T-helper 17 cell (primary cell): ENCODE measurements at places on chromosomes 12 and 14. TPM values are rescaled to one million over a fixed set of nuclear protein-coding genes. Genes with fewer than 3 reads are reported as not detected.

DNA sequence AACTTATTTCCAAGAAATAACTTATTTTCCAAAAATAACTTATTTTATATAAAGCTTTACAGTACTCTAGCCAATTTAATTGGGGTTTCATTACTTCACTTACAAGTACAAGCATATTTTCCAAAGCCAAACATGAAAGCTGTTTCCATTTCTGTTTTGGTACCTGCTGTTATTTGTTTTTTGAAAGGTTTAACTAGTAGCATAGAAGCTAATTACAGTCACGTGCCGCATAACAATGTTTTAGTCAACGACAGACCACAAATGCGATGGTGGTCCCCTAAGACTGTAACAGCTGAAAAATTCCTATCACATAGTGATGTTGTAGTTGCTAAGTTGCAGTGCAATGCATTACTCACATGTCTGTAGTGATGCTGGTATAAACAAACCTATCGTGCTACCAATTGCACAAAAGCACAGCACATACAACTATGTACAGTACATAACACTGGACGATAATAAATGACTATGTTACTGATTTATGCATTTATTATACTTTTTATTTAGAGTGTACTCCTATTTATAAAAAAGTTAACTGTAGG, 21.7 kb downstream of the PTPN21 start:
- H3K36me3 ChIP-seq = no peaks in the 10 kb centered on the region
- H3K27ac ChIP-seq = no peak overlapping the region
- no peak overlapping the region for H3K4me3 ChIP-seq
- DNase-seq = no peak
- H3K4me1 ChIP-seq = no peaks in the 10 kb centered on the region
- H3K27me3 ChIP-seq = peaks cover 4% of the 10 kb centered on the region

DNA sequence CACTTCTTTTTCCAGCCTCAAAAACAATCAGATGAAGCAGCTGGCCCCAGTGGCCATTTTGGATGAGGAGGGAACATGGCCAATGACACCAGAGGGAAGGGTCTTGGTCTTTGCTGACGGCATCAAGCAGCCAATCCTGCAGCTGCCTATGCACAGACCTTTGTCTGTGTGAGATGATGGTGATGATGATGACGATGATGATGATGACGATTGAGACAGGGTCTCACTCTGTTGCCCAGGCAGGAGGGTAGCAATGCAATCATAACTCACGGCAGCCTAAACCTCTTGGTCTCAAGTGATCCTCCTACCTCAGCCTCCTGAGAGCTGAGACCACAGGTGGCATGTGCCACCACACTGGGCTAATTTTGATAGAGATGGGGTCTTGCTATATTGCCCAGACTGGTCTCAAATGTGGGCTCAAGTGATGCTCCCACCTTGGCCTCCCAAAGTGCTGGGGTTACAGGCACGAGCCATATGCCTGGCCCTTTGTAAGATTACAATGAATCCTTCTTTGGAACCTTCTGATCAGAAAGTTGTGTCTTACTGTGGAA, 26.5 kb upstream of the NCOR2 start:
- no peak for DNase-seq
- peaks cover 14% of the 10 kb centered on the region for H3K27me3 ChIP-seq
- peaks cover 2% of the 10 kb centered on the region for H3K36me3 ChIP-seq
- H3K4me3 ChIP-seq = no peak overlapping the region
- no peak overlapping the region for H3K27ac ChIP-seq
- H3K4me1 ChIP-seq = peaks cover 6% of the 10 kb centered on the region

DNA sequence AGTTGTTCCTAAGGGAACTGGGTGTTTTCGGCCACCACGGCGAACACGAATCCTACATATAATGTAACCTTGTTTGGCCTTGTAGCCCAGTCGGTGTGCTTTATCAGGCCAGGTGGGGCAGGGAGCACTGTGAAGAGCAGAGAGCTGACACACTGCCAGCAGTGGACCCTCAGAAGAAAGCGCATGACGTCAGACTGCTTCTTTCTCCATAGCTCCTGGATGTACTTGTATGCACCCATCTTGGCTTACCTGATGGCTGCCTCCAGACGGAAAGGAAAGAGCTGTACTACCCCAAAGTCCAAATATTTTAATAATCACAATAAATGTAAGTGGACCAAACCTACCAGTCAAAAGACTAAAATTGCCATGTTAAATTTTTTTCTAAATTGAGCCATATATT, 31.3 kb upstream of the GSC start:
- no peaks in the 10 kb centered on the region for H3K36me3 ChIP-seq
- no peaks in the 10 kb centered on the region for H3K4me1 ChIP-seq

B3GNT4 gene
- total RNA-seq = not detected

DNA sequence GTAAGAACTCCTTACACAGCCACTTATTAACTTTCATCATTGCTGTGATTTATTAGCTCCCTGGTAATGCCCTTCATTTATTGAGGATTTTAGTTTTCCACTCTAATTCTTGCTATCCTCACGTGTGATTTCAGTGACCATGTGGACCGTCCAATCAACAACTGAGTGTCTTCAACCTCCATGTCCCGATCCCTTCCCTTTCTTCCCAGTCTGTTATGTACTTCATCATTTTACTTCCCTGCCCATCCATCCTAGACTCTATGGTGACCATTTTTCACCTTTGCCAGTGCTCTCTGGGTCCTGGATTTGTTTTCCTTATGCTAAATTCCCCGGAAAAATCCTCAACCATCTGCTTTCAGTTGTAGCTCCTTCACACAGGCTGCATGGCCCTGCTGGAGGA, 111.0 kb downstream of the MSRB3 start:
- no peaks in the 10 kb centered on the region for H3K4me1 ChIP-seq
- no peaks in the 10 kb centered on the region for H3K36me3 ChIP-seq
- no peaks in the 10 kb centered on the region for H3K27me3 ChIP-seq
- no peak overlapping the region for H3K27ac ChIP-seq
- no peak overlapping the region for H3K4me3 ChIP-seq
- DNase-seq = no peak

RDH16 gene
- total RNA-seq = 0.40 TPM

SLC4A8 gene
- 1.6 TPM for total RNA-seq

GRCh38 chr12:99231031-99231430, 416.5 kb upstream of the GARIN6 start:
- no peaks in the 10 kb centered on the region for H3K27me3 ChIP-seq
- H3K36me3 ChIP-seq = no peaks in the 10 kb centered on the region
- no peak overlapping the region for H3K27ac ChIP-seq
- no peaks in the 10 kb centered on the region for H3K4me1 ChIP-seq
- DNase-seq = no peak

GRCh38 chr12:17853054-17853453, 236.9 kb downstream of the RERGL start:
- H3K27me3 ChIP-seq = no peaks in the 10 kb centered on the region
- no peak overlapping the region for H3K27ac ChIP-seq
- H3K4me3 ChIP-seq = no peak overlapping the region
- no peaks in the 10 kb centered on the region for H3K36me3 ChIP-seq
- no peak for DNase-seq

- peaks cover 11% of the 10 kb centered on the region for H3K27me3 ChIP-seq
- no peaks in the 10 kb centered on the region for H3K4me1 ChIP-seq
- DNase-seq = no peak
These were observed 87.7 kb downstream of the GPR135 start for GRCh38 chr14:59377491-59377890.

WNT5B gene
- total RNA-seq = not detected

DNA sequence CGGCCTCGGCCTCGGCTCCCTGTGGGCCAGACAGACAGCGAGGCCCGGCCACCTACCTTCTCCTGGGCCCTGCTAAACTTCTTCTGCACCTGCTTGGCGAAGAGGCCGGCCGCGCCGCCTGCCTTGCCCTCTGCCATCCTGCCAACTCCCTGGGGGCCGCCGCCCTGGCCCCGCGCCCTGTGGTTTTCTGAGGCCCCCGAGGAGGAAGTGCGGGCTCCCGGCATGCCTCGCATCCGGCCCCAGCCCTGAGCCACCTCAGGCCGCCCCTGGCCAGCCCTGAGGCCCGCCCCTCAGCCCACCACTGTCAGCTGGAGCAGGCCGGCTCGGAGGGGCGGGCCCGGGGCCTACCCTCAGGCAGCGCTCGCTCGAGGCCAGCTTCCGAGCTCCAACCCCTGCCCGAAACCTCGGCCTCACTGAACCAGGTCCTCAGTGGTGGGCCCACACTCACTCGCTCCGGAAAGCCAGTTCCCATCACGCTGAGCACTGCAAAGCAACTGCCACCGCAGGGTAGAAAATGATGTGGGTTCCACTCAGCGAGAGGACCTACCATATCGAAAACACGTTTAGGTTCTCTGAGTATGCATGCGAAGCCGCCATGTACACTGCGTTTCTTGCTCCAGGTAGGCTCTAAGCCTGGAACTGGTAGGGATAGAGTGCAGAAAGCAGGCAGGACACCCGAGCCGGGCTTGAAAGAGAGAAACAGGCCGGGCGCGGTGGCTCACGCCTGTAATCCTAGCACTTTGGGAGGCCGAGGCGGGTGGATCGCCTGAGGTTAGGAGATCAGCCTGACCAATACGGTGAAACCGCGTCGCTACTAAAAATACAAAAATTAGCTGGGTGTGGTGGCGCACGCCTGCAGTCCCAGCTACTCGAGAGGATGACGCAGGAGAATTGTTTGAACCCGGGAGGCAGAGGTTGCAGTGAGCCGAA, at the start of gene BIN2:
Gene BIN2 (minus strand): TSS at position 209 of the 930 bp plus-strand sequence. CDS start 72 bp downstream, at position 137.
- peaks cover 76% of the 10 kb centered on the region for H3K4me1 ChIP-seq
- H3K27me3 ChIP-seq = no peaks in the 10 kb centered on the region
- peaks cover 11% of the 10 kb centered on the region for H3K36me3 ChIP-seq
- peak; percentile 44 for DNase-seq

DNA sequence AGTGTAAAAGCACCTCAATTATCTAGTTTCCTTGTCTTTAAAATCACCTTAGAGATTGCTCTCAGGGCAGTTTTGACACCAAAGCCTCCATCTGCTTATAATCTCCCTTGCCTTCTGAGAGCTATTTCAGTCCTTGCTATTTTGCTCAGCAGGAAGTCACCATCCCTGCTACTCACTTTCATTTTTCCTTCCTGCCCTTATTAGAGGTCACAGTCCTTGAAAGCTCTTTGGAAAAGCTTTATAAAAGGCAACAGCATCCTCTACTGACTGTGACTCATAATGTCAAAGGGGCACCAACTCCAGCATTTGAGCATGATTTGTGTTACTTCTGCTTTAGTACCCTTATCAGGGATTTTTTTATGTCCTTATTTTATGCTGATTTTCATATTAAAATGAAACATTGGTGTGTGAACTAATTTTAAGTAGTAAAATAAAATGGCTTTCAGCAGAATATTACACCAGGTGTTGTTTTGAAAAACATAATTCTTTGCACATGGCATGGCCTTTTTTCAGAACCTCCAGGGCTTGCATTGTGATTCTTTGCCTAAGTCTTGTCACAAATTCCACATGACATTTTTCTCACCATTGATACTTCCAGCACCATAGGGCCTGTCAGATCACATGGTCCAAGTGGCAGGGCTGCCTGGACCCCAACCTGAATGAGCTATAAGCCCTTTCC, 213.0 kb downstream of the ADAMTS20 start:
- no peak overlapping the region for H3K27ac ChIP-seq
- no peaks in the 10 kb centered on the region for H3K36me3 ChIP-seq
- no peak for DNase-seq
- no peak overlapping the region for H3K4me3 ChIP-seq
- no peaks in the 10 kb centered on the region for H3K27me3 ChIP-seq

GRCh38 chr12:15811214-15812127, 22.3 kb upstream of the EPS8 start:
- H3K4me3 ChIP-seq = no peak overlapping the region
- H3K27me3 ChIP-seq = peaks cover 34% of the 10 kb centered on the region
- H3K36me3 ChIP-seq = no peaks in the 10 kb centered on the region
- H3K27ac ChIP-seq = no peak overlapping the region
- H3K4me1 ChIP-seq = no peaks in the 10 kb centered on the region
- DNase-seq = no peak

RNU4-1 gene
- 2,168 TPM for total RNA-seq

GRCh38 chr12:45183246-45183645, 32.6 kb upstream of the ANO6 start:
- peaks cover 6% of the 10 kb centered on the region for H3K4me1 ChIP-seq
- H3K27ac ChIP-seq = no peak overlapping the region
- no peaks in the 10 kb centered on the region for H3K27me3 ChIP-seq

KRT85 gene
- total RNA-seq = not detected

GRCh38 chr12:132529906-132530305, 40.0 kb downstream of the FBRSL1 start:
- peaks cover 8% of the 10 kb centered on the region for H3K4me1 ChIP-seq
- H3K27me3 ChIP-seq = no peaks in the 10 kb centered on the region
- DNase-seq = no peak
- H3K36me3 ChIP-seq = peaks cover 2% of the 10 kb centered on the region
- H3K27ac ChIP-seq = no peak overlapping the region

- DNase-seq = no peak
- H3K4me1 ChIP-seq = peaks cover 3% of the 10 kb centered on the region
- peak overlapping the region; percentile 71 for H3K27ac ChIP-seq
- no peaks in the 10 kb centered on the region for H3K27me3 ChIP-seq
- no peak overlapping the region for H3K4me3 ChIP-seq
These were observed 134.6 kb downstream of the ESR2 start for GRCh38 chr14:64159588-64159987.

DNA sequence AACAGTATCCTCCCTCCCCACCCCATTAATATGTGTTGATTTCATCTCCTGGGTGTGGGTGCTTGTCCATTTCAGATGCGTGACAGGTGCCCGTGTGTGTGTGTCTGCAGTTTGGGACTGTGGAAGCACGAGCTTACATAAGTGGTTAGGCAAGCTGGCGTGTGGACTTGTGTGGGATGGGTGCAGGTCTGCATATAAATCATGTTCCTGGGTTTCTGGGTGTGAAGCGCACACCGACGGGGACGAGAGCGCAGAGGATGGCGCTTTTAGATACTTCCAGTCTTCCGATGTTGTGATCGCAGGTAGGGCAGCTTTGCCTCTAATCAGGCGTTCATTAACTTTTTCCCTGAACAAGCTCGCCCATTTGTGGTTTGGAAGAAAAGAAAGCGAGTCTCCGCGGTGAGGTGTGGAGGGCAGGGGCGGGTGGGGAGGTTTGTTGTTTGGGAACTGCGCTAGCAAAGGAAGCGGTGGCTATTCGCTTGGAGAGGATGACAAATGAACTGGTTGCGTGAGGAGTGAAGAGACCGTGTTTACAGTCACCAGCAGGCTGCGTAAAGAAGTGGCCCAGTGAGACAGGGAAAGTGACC, 865 bp downstream of the RGS6 start:
- peaks cover 12% of the 10 kb centered on the region for H3K4me1 ChIP-seq
- H3K27ac ChIP-seq = no peak overlapping the region
- H3K27me3 ChIP-seq = peaks cover 82% of the 10 kb centered on the region
- H3K36me3 ChIP-seq = no peaks in the 10 kb centered on the region

- no peaks in the 10 kb centered on the region for H3K4me1 ChIP-seq
- peaks cover 33% of the 10 kb centered on the region for H3K27me3 ChIP-seq
- no peak overlapping the region for H3K4me3 ChIP-seq
- H3K36me3 ChIP-seq = peaks cover 2% of the 10 kb centered on the region
- no peak overlapping the region for H3K27ac ChIP-seq
- no peak for DNase-seq
These were observed 89.8 kb downstream of the NTF3 start for GRCh38 chr12:5521456-5522325.

ELK3 gene
- 71.2 TPM for total RNA-seq

LMNTD1 gene
- not detected for total RNA-seq

GRCh38 chr14:75811136-75811829, 150.2 kb downstream of the TTLL5 start:
- H3K36me3 ChIP-seq = peaks cover 7% of the 10 kb centered on the region
- H3K27me3 ChIP-seq = no peaks in the 10 kb centered on the region
- H3K4me1 ChIP-seq = peaks cover 3% of the 10 kb centered on the region
- H3K4me3 ChIP-seq = no peak overlapping the region

MORN3 gene
- total RNA-seq = 8.5 TPM

TAS2R46 gene
- total RNA-seq = 2.2 TPM
